ENCODE measurements at places on chromosomes 16 and 17.
A peak's percentile ranks its signal among the peaks of the same experiment; 100 is the strongest.

DNA sequence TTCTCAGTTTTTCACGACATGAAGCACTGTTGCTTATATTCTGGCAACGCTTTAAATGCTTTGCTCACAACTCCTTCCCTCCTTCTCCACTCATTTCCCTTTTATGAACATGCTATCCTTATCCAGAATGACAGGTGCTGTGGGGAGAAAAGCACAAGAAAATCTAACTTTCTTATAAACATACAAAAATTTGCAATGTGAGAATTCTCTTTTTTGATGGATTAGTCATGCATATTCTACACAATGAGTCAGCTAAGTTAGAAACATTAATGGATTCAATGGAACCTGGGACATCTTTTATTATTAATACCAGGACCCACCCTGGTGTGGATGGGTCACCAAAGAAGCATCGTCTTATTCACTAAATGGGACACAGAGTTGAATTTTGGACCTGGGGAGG lies 234.6 kb upstream of the CDH5 start:
- DNase-seq, result no peak

GRCh38 chr17:4086041-4086483 lies 56.8 kb downstream of the ZZEF1 start:
- DNase-seq, result no peak

GRCh38 chr17:77429969-77430752 lies 289.4 kb downstream of the SEC14L1 start:
- DNase-seq, result peak; percentile 94

GRCh38 chr16:74998481-74999218 lies at the start of gene ZNRF1:
TSS of gene ZNRF1 (plus strand) at chr16:74999024. CDS start at chr16:74999672, 648 bp downstream.
- DNase-seq, result peak; percentile 96
